ENCODE measurements at places on chromosomes 11 and 22.

DNA sequence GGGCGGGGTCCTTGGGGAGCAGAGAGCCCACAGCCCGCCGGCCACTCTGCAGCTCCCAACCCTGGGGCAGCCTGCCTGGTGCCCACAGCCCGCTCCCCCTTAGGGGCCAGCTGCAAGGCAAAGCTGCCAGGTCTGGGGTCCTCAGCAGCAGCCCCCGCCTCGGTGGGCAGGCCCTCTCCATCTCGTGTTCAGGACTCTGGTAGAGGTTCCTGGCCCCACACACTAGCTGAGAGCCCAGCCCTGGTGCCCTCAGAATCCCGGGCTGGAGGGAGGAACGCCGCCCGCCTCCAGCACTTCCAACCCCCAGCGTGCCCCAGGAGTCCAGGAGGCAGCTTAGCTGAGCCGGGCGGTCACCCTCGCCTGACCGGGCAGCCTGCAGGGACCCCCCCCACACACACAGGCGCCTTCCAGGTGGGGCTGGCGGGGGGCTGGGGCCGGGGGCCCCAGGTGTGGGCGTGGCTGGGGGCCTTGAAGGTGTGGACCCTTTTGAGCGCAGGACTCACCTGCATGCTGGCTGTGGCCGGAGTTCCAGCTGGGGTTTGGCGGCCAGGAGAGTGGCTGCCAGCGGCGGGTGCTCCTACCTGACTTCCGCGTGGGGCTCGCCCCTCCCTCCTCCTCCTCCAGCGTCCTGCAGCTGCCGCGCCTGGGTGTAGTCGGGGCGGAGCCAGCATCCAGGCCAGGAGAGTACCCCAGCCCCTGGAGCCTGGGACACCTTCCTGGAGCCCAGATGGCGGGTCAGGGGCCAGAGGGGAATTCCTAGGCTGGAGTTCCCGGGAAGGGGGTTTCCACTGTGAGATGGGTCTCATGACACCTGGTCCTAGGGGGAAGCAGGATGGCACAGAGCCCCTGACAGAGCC is at the start of gene ANO9:
TSS of gene ANO9 (minus strand) at position 594 of the 857 bp plus-strand sequence. CDS start at position 509, 85 bp downstream.
- peak; percentile 72 for DNase-seq

- peak; percentile 91 for DNase-seq
Measured at GRCh38 chr11:235997-236773, at the start of gene SIRT3. Gene SIRT3, minus strand, starts transcription at chr11:236342. Its CDS starts 14 bp downstream, at chr11:236328.

DNA sequence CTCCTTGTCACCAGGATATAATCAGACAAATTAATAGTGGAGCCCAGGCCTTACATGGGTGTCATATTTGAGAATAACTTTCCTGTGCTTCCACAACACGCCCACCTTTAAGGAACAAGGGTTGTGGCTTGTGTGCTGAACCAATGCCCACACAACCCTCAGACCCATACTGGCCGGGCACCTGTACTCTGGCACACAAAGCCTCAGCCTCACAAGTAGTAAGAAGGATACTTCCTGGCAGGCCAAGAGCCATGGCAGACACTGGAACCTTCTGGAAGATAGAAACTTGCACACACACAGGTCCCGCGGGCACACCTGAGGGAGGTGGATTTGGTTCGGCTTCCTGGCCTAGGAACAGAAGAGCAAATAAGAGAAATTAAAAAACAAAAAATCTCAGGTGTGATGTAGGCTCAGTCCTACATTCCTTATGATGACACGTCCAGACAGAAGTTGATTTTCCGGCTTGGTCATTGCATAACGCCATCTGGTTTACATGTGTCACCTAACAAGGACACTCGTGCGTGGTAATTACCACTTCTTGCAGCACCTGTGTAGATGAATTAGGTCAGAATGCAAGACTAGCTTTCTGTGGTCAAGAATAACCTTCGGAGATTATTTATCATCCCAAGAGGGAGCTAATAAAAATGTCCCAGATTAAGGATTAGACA is 5.8 kb upstream of the BRD1 start:
- DNase-seq = no peak

DNA sequence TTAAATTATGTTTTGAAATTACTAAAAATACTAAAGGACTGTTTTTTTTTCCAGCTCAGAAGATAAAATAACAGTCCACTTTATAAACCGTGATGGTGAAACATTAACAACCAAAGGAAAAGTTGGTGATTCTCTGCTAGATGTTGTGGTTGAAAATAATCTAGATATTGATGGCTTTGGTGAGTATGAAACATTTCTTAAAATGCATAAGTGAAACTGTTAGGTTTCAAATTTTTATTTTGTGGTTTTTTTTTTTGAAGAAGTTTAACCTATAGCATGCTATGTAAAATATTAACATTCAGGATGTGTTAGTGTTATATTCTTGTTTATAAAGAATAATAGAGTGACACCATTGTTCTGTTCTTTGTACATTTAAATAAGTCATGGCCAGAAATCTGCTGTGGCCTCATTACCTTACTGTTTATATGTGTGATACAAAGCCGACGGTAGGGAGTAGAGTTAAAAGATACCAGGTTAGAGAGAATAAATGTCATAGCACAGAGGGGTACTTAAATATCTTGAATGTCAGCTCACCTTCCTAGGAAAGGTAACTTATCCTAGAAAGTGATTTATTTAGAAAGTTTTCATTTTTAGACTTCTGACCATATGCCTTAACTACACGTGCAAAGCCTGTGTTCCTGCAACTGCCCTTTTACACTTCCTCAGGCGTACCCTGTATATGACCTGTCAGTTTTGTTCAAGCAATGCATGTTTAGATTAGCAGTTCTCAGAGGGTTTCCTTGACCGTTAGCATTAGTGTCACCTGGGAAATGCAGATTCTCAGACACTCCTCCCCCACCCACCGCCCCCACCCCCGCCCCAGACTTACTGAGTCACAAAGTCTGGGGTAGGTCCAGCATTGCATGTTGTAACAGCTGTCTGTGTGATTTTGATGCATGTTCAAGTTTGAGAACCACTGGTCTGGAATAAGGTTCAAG is 6.3 kb downstream of the FDX1 start:
- no peak for DNase-seq

GRCh38 chr11:94730153-94730552 is 38.0 kb upstream of the AMOTL1 start:
- no peak for DNase-seq

GRCh38 chr11:63574856-63575602 is 11.8 kb upstream of the PLAAT2 start:
- no peak for DNase-seq

DNA sequence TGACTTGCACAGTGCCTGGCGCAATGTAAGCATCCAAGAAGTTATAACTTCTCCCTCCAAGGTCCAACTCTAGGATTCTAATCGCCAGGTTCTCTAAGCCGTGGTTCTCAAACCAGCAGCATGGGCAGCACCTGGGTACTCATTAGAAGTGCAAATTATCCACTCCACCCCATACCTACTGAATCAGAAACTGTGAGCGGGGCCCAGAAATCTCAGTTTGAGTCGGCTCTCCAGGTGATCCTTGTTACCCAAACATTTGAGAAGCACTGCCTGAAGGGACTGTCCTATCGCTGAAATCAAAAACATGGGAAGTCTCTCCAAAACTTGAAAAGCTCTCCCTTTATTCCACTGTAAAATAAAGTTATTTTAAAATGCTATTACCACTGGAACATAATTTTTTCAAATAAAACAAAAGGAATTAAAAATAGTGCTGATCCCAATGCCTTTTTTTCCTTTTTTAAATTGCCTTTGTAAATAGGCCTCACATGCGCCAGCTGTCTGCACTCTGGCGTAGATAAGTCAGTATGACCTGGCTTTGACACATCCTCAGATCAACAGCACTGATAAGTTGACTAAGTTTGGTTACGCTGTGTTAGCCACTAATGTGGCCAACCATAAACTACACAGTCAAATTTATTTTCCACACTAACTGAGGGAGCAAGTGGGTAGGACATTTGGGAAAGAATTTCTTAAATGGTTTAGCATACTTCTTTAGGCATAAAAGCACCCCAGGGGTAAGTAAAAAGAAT is 8.4 kb upstream of the CTR9 start:
- no peak for DNase-seq

- no peak for DNase-seq
Measured at GRCh38 chr11:112459001-112459400, 198.3 kb upstream of the PLET1 start.

GRCh38 chr11:87430821-87431220 is 393.1 kb downstream of the TMEM135 start:
- no peak for DNase-seq

DNA sequence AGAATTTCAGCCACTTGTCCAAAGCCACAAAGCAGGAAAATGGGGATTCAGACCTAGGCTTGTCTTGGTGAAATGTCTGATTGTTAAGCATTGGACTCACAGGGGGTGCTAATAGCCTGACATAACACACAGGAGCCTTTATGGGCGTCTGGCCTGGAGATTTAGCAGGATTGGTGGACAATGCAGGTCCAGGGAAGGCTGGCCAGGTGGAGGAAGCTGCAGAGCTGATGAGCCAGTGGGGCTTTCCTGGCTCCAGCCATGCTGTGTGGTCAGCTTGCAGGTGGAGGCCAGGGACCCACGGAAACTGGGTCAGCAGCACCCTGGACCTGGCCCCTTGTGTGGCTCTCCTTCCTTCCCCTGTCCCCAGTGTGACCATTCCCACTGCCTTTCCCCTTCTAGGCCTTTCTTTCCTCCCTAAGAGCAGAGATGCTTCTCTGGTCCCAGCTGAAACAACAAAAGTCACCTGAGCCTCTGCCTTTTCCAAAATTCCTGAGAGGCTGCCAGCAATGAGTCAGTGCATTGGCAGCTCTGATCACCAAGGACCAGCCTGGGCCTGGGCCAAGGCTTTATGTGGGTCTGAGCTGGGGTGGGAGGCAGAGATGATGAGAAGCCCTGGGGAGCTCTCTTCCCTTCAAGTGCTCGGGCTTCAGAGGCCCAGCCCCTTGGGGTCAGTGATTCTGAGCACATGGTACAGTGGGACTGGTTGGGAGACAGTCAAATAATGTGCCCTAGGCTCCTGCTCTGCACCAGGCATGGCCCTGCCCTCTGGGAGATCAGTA is 85.2 kb downstream of the CCDC81 start:
- no peak for DNase-seq

DNA sequence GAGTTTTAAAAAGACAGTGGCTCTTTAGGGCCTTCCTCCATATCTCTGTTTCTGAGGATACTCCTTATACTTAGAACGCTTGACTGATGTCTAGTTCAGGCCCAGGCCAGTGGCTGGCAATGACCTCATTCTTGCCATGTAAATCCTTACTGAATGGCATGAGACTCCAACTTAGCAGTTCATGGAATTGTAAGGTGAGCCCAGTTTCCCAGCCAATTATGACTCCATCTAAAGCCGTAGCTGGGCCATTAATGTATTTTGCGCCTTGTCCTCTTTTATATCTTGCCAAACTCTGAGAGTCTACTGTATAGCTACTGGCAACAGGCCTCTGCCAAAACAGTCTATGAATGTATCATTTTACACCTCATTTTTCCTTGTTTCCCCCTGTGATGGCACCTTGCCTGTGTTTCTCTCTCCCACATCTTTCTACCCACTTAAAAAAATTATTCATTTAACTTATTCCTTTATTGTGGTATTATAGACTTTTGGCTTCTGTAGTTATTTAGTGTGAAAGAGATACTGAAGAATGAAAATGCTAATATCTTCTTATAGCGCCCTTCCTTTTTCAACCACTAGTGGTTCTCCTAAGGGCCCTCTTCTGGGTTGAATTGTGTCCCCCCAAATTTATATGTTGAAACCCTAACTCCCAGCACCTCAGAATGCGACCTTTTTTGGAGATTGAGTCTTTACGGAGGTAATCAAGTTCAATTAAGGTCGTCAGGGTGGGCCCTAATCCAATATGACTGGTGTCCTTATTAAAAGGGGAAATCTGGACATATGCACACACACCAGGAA is 67.4 kb downstream of the ZNRF3 start:
- no peak for DNase-seq

- DNase-seq = no peak
Measured at GRCh38 chr11:77602381-77603088, 12.8 kb downstream of the AQP11 start.

DNA sequence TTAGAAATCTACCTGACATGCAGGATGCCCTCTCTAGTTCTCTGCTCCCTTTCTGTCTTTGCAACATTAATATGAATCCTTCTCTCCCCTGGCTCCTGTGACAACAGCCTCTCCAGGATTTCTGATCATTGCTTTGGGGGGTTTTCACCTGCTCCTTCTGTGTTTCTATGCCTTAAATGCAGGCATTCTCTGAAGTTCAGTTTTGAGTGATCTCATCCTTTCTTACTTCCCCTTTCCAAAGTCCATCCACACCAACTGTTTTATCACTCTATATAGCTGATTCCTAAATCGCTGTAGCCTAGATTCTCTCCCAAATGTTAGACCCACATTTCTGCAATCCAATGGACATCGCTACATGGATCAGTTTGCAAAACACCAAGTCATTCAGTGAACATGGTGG is 330.7 kb upstream of the NCAM1 start:
- no peak for DNase-seq

GRCh38 chr11:130710497-130711012 is 205.7 kb downstream of the SNX19 start:
- DNase-seq = no peak

DNA sequence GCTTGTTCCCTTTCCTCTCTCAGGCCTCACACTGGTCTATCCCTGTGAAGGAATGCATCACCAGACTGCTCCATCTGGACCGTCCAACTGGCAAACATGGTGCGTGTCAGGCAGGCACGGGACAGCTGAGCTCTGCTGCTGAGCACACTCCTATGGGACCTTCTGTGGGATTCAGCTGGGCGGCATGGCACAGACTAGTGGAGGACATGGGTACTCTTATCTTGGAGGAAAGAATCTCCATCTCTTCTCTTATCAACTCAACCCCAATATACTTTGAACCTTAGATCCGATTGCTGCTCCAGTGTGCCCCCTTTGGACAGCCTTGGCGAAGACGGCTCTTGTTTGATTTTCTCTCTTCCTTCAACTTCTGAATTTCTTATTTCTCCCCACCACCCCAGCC is 593.6 kb downstream of the ETS1 start:
- no peak for DNase-seq

- no peak for DNase-seq
Measured at GRCh38 chr22:23260645-23261581, 80.6 kb downstream of the BCR start.

GRCh38 chr11:94100253-94100652 is 28.4 kb upstream of the PANX1 start:
- DNase-seq = no peak

DNA sequence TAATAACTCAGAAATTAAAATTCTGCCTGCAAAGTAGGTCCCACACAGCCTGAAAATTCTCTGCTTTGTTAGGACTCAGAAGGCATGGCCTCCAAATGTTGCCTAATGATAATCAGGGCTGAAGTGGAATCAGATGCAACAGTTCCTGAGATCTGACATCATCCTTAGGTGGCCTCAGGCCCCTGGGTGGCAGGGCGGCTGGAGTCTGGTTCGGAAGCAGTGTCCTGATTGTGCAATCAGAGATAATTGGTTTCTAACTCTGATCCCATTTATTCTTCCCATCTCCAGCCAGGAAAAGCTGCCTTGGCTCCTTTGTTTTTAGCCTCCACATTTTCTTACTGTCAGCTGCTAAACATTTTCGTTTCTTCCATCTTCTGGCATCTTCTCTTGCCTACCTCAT is 399.3 kb downstream of the OPCML start:
- no peak for DNase-seq

- no peak for DNase-seq
Measured at GRCh38 chr11:46356924-46357482, 9.7 kb downstream of the DGKZ start.

Data from CD4-positive, alpha-beta T cell treated with Interferon alpha-2 for 1 hour (primary cell).